ENCODE measurements at places on chromosomes 16 and 17. TPM values are rescaled to one million over a fixed set of nuclear protein-coding genes. Genes with fewer than 3 reads are reported as not detected.

DNA sequence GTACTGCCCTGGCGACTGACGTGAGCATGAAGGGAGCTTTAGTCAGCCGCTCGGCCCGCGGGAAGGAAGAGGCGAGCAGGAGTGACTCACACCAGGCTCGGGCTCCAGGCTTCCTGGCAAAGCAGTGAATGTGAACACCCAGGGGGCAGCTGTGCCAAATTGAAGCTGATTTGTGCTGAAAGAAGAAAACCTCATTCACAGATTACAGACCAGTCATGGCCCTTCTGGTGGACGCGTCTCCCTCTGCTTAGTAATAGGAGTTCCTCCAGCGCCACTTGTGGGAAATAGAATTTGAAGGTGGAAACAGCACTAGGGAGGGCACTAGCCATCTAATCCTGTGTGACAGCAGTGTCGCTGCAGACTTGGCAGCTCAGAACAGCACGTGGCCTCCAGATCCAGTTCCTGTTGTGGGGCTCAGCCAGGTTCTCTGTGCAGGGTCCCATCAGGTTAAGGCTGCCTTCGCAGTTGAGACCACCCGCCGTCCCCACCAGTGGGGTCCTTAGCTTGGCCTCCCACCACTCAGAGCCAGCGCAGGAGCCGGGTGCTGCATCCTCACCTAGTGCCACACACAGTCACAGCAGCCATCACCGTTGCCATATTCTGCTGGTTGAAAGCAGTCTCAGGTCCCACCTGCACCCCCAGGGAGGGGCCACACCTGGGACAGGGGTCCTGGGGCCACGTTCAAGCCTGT lies 164.5 kb upstream of the CHMP6 start:
- H3K27me3 ChIP-seq = no peaks in the 10 kb centered on the region
- no peak overlapping the region for H3K4me3 ChIP-seq
- DNase-seq = peak; percentile 81

DNA sequence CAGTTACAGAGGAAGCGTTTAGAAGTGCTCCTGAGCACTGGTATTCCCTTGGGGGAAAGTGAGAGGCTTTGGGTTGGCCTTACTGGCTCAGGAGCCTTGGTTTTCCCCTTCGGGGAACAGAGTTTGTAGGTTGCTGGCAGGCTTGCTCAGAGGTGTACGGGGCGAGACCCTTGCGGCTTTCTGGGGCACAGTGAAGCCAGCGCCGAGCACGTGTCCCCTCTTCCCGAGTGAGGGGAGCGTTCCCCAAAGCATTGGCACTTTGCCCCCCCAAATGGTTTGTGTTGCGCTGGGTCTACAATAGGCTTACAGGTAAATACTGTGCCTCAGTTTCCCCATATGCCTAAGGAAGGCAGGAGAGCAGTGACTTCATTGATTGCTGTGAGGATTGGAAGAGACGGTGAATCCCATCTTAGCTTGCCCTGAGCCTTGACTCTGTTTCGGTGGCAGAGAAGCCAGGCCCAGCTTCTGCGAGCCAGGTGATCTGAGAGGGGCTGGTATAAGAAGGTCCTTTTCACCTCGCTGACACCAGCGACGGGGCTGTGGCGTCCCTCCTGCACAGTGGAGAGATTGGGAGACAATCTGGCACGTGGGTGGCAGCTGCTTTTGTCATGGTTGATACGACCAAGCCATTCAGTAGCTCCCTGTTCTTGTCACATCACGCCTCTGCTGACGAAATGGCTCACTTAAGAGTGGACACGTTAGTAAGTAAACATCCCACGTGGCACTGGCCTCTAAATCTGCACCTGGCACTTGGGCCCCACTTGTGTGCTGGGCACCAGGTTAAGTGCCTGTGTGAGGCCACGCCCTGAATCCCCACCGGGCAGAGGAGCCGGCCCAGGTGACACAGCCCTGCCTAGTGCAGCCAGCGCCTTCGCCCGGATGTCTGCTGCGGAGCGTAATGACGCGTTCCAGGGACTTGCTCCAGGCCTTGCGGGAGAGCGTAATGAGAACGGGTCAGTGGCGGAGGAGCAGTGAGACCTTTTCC lies 55.0 kb downstream of the MEAK7 start:
- H3K27me3 ChIP-seq = no peaks in the 10 kb centered on the region
- H3K27ac ChIP-seq = no peak overlapping the region
- DNase-seq = no peak
- H3K4me1 ChIP-seq = no peaks in the 10 kb centered on the region
- no peak overlapping the region for H3K4me3 ChIP-seq

DNA sequence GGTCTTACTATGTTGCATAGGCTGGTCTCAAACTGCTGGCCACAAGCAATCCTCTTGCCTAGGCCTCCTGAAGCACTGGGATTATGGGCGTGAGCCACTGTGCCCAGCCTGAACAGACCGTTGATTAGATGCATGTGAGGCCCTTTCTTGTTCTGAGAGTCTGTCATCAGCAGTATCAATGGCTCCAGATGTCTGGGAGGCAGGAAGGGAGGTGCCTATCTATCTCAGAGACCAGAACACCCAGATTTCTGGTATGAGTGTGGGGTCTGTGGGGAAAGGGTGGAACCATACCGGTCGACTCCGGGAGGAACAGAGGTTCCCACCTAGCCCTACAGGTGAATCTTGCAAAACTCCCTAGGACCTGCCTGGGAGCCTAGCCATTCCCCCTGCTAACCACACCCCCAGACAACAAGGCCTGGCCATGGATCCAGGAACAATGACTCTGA lies 71.7 kb downstream of the PRKCB start:
- H3K4me3 ChIP-seq = no peak overlapping the region
- peaks cover 27% of the 10 kb centered on the region for H3K4me1 ChIP-seq
- no peaks in the 10 kb centered on the region for H3K27me3 ChIP-seq
- H3K36me3 ChIP-seq = no peaks in the 10 kb centered on the region
- peak overlapping the region; percentile 7 for H3K27ac ChIP-seq
- DNase-seq = no peak

GRCh38 chr16:47726031-47726675 lies 265.0 kb downstream of the PHKB start:
- no peaks in the 10 kb centered on the region for H3K36me3 ChIP-seq
- H3K4me1 ChIP-seq = no peaks in the 10 kb centered on the region
- H3K27me3 ChIP-seq = no peaks in the 10 kb centered on the region
- no peak for DNase-seq

GRCh38 chr17:2816688-2817087 lies 20.4 kb downstream of the RAP1GAP2 start:
- no peak for DNase-seq
- H3K4me1 ChIP-seq = peaks cover 60% of the 10 kb centered on the region
- H3K36me3 ChIP-seq = peaks cover 2% of the 10 kb centered on the region
- no peaks in the 10 kb centered on the region for H3K27me3 ChIP-seq

DNA sequence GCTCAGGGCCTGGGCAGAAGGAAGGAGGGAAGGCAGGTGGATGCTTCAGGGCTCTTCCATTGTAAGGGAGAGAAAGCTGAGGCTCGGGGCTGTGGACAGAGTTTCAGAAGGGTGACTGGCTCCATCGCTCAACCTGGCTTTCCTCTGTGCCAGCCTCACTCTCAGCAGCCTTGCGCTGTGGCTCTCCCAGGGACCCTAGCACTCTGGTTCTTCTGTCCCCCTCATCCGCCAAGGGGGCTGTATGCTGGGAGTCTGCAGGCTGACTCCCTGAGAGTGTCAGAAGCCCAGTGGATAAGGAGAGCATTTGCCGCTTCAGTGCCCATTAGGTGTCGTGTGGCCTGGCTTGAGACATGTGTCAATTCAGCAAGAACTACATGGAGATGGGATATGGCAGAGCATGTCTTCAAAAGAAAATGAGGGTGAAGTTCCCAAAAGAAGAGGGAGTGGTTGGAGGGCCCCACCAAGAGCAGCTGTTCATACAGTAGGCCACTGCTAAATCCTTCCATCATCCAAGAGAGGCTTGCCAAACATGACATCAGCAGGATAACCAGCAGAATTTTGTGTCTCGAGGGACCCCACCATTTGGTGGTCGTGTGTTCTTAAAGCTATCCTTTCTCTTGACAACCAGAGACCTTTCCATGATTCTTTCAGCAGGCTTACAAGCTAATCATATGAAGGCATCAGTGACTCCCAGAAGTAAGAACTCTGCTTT lies 148.2 kb downstream of the IRX5 start:
- H3K36me3 ChIP-seq = no peaks in the 10 kb centered on the region
- no peak overlapping the region for H3K27ac ChIP-seq
- no peak for DNase-seq
- H3K4me3 ChIP-seq = no peak overlapping the region

- H3K4me3 ChIP-seq = no peak overlapping the region
- no peaks in the 10 kb centered on the region for H3K4me1 ChIP-seq
- DNase-seq = no peak
- H3K27ac ChIP-seq = no peak overlapping the region
- H3K36me3 ChIP-seq = no peaks in the 10 kb centered on the region
These were observed 78.6 kb downstream of the MYH13 start for GRCh38 chr17:10294180-10294579.

DNA sequence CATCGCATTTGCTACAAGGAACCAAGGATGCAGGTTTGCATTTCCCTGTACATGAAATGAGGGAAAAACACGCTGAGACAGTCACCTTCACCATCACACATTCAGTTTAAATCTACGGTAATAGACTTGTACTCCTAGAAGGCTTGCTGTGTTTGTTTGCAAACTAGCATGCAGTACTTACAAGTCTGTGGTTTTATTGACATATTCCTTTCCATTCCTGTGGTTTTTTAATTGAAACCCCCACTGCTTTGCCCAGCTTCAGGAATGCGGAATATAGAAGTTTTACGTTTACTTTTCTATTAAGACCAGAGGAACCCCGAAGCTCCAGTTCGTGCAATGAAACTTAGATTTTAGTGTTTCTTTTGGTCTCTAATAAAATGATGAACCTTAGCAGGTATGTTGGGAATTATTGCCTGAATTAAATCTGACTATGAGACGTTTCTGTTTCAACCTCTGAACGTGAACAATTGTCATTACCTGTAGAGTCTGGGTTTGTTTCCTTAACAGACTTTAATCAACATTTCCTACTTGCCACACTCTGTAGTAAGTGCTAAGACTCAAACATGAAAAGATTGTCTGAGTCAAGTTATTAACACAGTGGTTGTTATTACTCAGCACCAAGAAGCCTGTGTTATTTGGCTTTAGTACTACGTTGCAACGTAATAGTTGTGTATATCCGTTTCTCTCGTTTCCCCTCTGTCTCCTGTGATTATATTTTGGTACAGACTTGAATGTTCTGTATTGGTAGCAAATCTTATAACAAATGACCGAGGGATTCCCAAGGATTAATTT lies 793.3 kb upstream of the GOT2 start:
- H3K4me1 ChIP-seq = no peaks in the 10 kb centered on the region
- no peak overlapping the region for H3K27ac ChIP-seq
- H3K36me3 ChIP-seq = no peaks in the 10 kb centered on the region
- no peak overlapping the region for H3K4me3 ChIP-seq

- no peak overlapping the region for H3K4me3 ChIP-seq
- DNase-seq = no peak
- no peak overlapping the region for H3K27ac ChIP-seq
- H3K36me3 ChIP-seq = no peaks in the 10 kb centered on the region
These were observed 27.8 kb downstream of the C16orf96 start for GRCh38 chr16:4583906-4584305.

GRCh38 chr16:49165025-49165424 lies 116.6 kb downstream of the CBLN1 start:
- H3K27ac ChIP-seq = no peak overlapping the region
- H3K4me3 ChIP-seq = no peak overlapping the region
- no peaks in the 10 kb centered on the region for H3K27me3 ChIP-seq
- H3K36me3 ChIP-seq = no peaks in the 10 kb centered on the region
- no peak for DNase-seq

- no peak for DNase-seq
- no peaks in the 10 kb centered on the region for H3K36me3 ChIP-seq
- no peak overlapping the region for H3K27ac ChIP-seq
- no peaks in the 10 kb centered on the region for H3K27me3 ChIP-seq
- H3K4me3 ChIP-seq = no peak overlapping the region
These were observed 28.9 kb upstream of the CCL2 start for GRCh38 chr17:34226011-34226743.

GRCh38 chr17:12127667-12128066 lies 107.0 kb downstream of the MAP2K4 start:
- no peak for DNase-seq
- no peak overlapping the region for H3K27ac ChIP-seq
- H3K4me1 ChIP-seq = no peaks in the 10 kb centered on the region
- no peak overlapping the region for H3K4me3 ChIP-seq
- H3K36me3 ChIP-seq = peaks cover 86% of the 10 kb centered on the region
- no peaks in the 10 kb centered on the region for H3K27me3 ChIP-seq

- no peak overlapping the region for H3K4me3 ChIP-seq
- H3K4me1 ChIP-seq = peaks cover 3% of the 10 kb centered on the region
- H3K27me3 ChIP-seq = no peaks in the 10 kb centered on the region
- DNase-seq = no peak
- no peak overlapping the region for H3K27ac ChIP-seq
These were observed 17.0 kb downstream of the PRR11 start for GRCh38 chr17:59172436-59173004.

DNA sequence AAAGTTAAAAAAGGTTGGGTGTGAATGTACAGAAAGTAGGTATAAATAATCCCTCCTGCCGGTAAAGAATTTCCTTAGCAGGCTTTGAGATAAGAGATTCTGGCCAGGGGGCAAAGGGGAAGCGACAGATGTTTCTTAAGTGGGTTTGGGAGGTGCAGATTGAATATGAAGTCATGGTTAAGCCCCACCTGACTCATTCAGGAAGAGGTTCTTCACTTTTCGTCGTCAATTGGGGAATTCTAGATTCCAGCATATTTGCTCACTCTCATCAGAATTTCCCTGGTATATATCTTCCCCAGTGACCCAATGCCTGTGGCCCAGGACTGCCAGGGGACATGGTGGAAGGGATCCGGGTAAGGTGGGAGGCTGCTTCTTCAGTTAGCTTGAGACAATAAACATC lies 127.8 kb downstream of the CPPED1 start:
- peaks cover 78% of the 10 kb centered on the region for H3K36me3 ChIP-seq
- peaks cover 6% of the 10 kb centered on the region for H3K4me1 ChIP-seq
- no peak overlapping the region for H3K27ac ChIP-seq
- no peak for DNase-seq

- DNase-seq = no peak
- no peak overlapping the region for H3K4me3 ChIP-seq
- H3K4me1 ChIP-seq = peaks cover 7% of the 10 kb centered on the region
- peak overlapping the region; percentile 64 for H3K27ac ChIP-seq
These were observed 15.5 kb downstream of the SNF8 start for GRCh38 chr17:48928876-48929811.

Gene RNF43
- polyA plus RNA-seq = not detected

Gene DOC2A
- polyA plus RNA-seq = 0.66 TPM

Gene GRN
- 1,303 TPM for polyA plus RNA-seq

Gene LUC7L
- 4.6 TPM for polyA plus RNA-seq

Gene HCRT
- polyA plus RNA-seq = 0.46 TPM

Gene PIMREG
- not detected for polyA plus RNA-seq

Gene NGFR
- not detected for polyA plus RNA-seq

Gene WNK4
- not detected for polyA plus RNA-seq

Gene ABCA6
- polyA plus RNA-seq = 0.52 TPM
